ENCODE measurements at places on chromosomes 2 and 18.

DNA sequence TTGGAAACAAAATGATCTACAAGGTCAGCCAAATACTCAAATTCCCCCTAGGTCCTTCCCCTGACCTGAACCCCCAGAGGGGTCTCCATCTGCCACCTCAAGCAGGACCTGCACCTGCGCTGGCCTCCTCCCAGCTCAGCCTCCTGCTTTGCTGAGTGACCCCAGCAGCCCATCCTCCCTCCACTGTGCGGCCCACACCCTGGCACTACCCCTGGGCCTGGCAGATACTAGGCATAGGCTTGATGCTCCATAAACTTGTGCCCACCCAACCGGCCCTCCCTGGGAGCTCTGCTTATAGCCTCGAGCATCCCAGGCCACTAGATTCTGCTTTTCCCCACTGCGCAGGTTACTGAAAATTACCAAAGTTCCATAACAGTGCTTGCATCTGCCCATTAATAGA lies 156.2 kb downstream of the HDAC4 start:
- no peak for DNase-seq

- DNase-seq: no peak
These were observed 2.2 kb downstream of the NXPH2 start for GRCh38 chr2:138777996-138778395.

- DNase-seq: no peak
These were observed 37.0 kb upstream of the YWHAQ start for GRCh38 chr2:9667826-9668225.

GRCh38 chr2:239814861-239815601 lies 210.1 kb downstream of the NDUFA10 start:
- DNase-seq: no peak

DNA sequence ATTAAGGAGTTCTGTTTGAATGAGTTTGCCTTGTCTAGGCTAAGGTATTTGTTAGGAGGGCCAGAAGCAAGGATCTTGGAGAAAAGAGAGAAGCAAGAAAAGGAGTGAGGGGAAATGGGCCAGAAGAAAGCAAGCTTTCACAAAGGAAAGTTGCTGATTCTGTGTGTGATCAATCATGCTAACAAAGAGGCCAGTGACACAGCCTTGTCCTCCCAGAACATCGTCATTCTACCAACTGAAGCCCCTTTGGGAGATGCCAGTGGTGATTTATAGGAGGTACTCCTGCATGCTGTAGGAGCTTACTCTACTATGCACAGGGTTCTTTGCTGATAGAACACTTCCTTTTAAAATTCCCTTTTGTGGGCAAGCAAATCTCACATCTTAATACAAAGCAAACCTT lies 449.2 kb upstream of the SPRED2 start:
- DNase-seq: no peak

GRCh38 chr2:27264253-27264752 lies 1.5 kb upstream of the SLC30A3 start:
- DNase-seq: no peak

GRCh38 chr18:51190000-51190399 lies 7.5 kb downstream of the MEX3C start:
- no peak for DNase-seq

GRCh38 chr2:173134703-173135102 lies 59.1 kb downstream of the MAP3K20 start:
- DNase-seq: no peak

- no peak for DNase-seq
These were observed 168.3 kb downstream of the NR4A2 start for GRCh38 chr2:156164091-156164720.

- DNase-seq: no peak
These were observed 17.2 kb upstream of the PRLH start for GRCh38 chr2:237549216-237549615.

DNA sequence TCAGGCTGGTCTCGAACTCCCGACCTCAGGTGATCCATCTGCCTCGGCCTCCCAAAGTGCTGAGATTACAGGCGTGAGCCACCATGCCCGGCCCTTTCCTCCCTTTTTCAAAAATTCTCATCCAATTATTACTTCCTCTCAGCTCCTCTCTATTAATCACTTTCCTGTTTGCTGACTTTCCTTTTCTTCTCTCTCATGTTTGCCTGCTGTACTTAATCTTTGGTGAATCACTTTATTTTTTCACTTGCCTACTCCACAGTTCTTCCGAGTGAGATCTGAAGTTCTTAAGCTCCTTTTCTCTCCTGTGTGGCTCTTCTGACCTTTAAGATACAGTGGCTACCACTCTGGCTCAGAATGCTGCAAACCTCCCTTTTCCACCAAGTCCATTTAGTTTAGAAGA lies 126.3 kb upstream of the SERTAD2 start:
- no peak for DNase-seq

GRCh38 chr2:62398356-62398755 lies 107.6 kb downstream of the TMEM17 start:
- DNase-seq: no peak

DNA sequence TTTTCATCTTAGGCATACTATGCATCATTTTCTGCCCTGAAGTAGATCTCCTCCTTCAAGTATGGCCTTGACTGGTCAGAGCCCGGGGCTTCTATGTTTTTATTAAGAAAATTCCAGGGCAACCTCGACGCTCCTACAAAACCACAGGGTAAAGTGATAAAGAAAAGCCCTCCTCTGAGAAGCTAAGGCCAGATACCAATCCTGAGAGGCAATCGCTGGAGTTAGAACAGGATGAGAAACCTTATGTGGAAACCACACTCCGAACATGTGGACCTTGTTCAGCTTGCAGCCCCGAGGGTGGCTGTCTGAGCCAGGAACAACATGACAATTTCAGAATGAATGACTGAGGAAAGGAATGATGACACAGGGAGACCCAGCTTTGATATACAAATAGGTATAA lies 35.6 kb downstream of the RMC1 start:
- no peak for DNase-seq

- DNase-seq: no peak
These were observed 76.7 kb upstream of the TWIST2 start for GRCh38 chr2:238771218-238771617.

GRCh38 chr2:190912726-190913125 lies 32.1 kb downstream of the GLS start:
- no peak for DNase-seq

- no peak for DNase-seq
These were observed 102.2 kb upstream of the CELF4 start for GRCh38 chr18:37667836-37668235.

- DNase-seq: no peak
These were observed 52.2 kb upstream of the OTOS start for GRCh38 chr2:240192661-240193060.

DNA sequence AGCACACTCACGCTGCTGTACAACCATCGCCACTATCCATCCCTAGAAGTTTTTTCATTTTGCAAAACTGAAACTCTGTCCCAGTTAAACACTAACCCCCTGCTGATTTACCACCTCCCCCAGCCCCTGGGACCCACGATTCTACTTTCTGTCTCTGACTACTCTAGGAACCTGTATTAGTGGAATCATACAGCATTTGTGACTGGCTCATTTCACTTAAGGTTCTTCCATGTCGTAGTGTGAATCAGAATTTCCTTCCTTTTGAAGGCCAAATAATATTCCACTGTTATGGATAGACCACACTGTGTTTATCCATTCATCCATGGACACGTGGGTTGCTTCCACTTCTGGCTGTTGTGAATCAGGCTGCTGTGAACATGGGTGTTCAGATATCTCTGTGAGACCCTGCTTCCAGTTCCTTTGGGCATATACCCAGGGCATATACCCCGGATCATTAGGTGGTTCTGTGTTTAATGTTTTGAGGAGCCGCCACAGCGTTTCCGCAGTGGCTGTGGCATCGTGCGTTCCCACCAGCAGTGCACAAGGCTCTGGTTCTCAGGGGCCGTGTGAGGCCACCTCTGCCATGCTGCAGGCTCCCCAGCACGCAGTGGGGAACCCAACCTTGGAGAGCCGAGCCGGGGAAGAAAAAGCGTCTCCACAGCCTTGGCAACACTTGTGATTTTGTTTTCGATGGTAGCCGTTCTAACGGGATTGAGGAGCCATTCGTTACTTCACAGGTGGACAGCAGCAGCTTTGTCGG lies 10.1 kb downstream of the RAMP1 start:
- no peak for DNase-seq

DNA sequence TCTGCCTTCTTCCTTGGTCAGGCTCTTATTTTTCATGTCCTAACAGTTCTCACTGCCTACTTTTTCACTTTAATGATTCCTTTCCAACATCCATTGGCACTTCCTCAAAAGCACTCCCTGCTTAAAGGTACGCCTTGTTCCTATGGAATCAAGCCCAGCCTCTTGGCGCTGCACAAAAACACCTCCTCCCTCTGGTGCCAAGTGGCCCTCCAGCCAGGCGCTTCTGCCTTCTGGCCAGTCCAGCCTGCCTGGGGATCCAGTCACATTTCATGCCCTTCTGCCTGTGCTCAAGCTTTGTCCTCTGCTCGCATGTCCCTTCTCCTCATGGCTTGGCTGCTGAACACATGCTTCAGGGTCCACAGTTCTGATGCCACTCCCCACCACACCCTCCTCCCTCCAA lies 6.3 kb downstream of the TPRKB start:
- no peak for DNase-seq

DNA sequence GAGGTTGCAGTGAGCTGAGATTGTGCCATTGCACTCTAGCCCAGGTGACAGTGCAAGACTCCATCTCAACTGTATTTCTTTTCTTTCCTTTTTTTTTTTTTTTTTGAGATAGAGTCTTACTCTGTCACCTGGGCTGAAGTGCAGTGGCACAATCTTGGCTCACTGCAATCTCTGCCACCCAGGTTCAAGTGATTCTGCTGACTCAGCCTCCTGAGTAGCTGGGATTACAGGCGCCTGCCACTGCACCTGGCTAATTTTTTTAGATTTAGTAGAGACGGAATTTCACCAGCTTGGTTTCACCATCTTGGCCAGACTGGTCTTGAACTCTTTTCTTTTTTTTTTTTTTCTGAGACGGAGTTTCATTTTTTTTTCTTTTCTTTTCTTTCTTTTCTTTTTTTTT lies 41.3 kb upstream of the SATB2 start:
- no peak for DNase-seq

DNA sequence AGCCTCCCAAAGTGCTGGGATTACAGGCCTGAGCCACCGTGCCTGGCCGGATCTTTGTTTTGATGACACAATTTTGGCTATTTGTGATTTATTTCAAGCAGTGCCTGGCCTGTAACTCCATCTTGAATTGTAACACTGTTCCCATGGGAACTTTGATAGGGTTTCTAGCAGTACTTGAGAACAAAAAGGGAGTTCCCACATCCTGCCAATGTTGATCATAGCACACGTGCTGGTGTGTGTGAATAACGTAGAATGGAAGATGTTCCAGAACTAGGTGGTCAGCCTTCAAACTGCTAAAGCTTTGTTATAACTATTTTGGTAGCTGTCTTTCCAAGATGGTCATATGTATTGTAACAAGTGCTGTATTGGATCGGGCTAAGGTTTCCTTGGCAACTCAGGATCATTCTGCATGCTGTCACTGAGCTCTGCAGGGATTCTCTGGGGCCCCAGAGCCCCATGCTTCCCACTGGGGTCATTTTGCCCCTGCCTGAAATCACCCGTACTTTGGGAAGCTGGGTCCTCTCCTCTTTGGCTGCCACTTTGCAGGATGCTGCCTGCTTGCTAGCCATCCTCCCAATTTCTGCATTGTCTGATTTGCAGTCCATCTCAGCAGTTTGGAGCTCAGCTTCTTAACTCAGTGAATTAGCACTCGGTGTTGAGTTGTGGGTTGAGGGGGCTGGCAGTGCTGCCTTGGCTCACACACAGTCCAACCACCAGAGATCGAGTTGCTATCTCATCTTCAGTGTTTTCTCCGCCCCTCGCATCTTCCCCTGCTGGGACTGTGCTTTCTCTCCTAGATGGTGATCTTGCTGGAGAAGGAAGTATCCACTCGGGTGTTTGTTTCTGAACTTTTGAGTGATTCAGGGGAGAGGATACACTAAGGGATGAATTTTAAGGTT lies 26.8 kb downstream of the SH3RF3 start:
- no peak for DNase-seq

- no peak for DNase-seq
These were observed 17.6 kb upstream of the CHST9 start for GRCh38 chr18:27202741-27203140.

GRCh38 chr2:196638765-196639164 lies 750 bp upstream of the CCDC150 start:
- DNase-seq: no peak

GRCh38 chr2:236698016-236698627 lies 128.5 kb downstream of the ACKR3 start:
- DNase-seq: no peak

DNA sequence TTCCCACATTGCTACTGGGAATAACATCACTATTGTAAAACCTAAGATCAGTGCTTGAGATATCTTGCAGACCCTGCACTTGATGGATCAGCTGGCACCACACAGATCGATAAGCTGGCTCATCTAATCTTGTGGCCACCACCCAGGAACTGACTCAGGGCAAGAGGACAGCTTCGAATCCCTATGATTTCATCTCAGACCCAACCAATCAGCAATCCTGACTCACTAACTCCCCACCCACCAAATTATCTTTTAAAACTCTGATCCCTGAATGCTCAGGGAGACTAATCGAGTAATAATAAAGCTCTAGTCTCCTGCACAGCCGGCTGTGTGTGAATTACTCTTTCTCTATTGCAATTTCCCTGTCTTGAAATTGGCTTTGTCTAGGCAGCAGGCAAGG lies 11.3 kb upstream of the TEX44 start:
- DNase-seq: no peak

- no peak for DNase-seq
These were observed 249.8 kb downstream of the NYAP2 start for GRCh38 chr2:225649274-225649673.

DNA sequence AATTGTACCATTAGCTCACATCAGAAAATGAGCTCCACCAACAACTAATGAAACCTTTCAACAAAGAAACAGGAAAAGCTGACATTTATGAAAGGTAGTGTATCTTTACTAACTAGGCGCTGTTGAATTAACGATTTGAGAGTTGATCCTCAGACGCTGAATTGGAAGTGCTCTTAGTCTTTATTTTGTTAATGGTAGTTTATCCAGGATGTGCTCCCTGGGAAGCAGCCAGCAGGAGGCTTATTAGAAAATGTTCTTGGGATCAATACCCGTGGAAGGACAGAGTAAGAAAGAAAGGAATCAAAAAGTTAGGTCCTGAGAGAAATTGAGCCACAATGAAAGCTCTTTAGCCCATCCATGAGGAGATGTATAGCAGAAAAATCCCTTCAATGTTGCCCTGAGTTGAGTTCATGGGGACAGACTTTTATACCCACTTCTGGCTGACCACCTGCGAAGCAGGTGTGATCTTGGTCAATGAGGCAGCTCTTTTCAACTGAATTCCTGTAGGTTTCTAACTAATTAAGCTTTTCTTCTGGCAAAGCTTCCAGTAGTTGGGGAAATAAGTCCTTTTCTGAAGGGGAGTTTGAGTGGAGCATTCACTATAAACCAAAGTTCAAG lies 492.6 kb upstream of the REG3G start:
- DNase-seq: no peak

- no peak for DNase-seq
These were observed 20.0 kb downstream of the VAPA start for GRCh38 chr18:9933865-9934264.

- no peak for DNase-seq
These were observed 237.7 kb downstream of the EIPR1 start for GRCh38 chr2:3139906-3140305.

Data from CMK (cell line).